Fibroblast of mammary gland (primary cell): ENCODE measurements at places on chromosomes 1 and 21.
A peak's percentile ranks its signal among the peaks of the same experiment; 100 is the strongest.

DNA sequence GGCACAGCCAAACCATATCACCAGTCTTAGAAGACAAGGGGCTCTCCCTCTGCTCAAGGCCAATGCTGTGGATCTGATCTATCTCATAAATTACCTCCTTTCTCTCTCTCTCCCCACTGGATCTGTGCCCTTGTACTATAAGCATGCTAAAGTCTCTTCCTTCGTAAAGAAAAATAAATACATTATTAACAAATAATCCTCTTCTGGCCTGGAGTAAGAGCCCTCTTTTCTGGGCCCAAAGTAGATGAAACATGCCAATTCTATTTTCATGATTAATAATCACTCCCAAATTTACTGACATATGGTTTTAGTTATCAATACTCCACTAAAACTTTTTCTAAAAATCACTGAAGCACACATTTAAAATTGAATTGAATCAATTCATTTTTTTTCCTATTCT lies 889.7 kb downstream of the ADGRL2 start:
- no peak for DNase-seq

GRCh38 chr1:36217670-36218069 lies 6.6 kb upstream of the THRAP3 start:
- DNase-seq = peak; percentile 55

DNA sequence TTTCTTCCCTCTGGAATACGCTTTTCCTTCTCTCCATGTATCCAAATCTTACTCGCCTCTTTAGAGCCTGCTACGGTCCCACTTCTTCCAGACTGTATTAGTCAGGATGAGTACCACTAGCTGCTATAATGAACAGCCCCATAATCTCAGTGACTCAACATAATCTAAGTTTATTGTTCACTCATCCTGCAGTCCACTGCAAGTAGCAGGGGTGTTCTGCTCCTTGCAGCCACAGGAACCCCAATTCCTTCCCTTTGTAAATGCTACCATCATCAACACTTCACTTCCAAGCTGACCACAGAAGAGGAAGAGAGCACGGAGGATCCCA lies 18.1 kb upstream of the LDLRAP1 start:
- no peak for DNase-seq

- DNase-seq = no peak
Measured at GRCh38 chr1:229048896-229049295, 222.0 kb upstream of the RAB4A start.

GRCh38 chr1:182211386-182211785 lies 149.9 kb upstream of the ZNF648 start:
- no peak for DNase-seq

DNA sequence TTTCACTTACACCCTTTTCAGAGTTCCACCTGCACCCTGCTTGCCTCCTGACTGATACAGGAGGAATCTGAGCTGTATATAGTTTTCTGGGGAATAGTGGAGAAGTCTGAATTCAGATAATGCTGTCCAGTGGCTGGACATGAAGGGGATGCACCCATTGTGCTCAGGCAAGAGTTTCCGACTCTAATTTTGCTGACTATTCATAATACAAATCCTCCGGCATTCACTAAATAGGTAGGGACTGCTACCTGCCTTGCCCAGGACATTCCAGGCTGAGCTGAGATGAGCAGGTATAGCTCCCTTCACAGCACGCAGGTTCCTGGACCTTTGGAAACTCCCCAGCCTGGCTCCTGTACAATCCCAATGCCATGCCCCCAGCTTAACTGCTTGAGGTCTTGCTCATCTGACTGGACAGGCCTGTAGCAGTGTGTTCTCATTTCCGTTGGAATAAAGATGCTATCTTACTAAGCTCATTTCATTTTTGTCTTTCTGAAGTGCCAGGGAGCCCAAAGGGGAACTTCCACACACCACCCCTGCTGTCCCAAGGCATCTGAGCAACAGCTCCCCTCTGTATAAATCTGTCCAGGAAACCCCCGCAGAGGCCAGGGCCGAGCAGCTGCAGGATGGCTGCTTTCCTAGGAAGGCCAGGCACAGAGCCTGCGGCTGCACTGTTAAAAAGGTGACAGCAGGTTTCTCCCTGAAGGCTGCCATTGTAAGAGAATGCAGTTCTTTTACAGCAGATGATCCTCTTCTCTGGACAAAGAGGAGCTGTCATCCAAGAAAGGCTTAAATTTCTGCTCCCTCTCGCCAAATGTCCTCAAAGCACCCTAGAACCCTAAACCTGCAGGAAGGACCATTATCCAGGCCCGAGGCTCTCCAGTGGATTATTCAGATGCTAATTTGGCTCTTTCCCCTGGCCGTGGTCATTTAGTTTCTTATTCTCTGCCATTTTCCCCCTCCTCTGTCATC lies 21.7 kb upstream of the VASH2 start:
- no peak for DNase-seq

- DNase-seq = no peak
Measured at GRCh38 chr1:96550061-96550460, 171.5 kb upstream of the PTBP2 start.

- DNase-seq = no peak
Measured at GRCh38 chr1:20625176-20626097, 7.8 kb upstream of the PINK1 start.

GRCh38 chr1:236864996-236865817 lies 70.1 kb downstream of the MTR start:
- DNase-seq = no peak

- no peak for DNase-seq
Measured at GRCh38 chr1:8662380-8663072, 154.9 kb downstream of the RERE start.

DNA sequence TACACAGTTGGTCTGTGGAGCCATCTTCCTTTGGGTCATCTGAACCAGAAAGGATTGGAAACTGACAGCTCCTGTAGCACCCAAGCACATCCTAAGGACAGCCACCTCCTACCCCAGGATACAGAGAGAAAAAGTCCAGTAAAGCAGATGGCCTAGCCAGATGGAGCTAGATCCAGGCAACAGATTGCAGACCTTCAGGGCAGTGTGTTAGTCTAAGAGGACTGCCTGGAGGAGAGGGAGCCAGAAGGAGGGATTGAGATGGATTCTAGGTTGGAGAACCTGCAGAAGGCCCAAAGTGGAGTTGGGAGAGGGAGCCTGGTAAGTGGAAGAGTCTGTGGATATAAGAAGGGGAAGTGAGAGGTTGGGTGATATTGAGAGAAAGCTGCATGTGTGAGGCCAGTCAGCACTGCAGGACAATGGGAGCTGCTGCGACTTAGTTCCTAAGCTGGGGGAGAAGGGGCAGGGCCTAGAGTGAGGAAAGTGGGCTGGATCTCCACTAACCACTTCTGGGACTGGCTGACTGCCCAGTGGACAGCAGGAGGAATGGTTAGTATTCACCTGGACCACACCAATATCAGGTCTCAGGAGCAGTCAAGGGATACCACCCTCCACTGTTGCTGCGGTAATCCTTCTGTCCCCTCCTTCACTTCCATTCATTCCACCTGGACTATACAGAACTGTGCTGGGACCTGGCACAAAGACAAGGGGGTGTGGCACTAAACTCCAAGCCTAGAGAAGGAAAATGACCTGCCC lies 13.4 kb downstream of the BCAN start:
- DNase-seq = no peak

DNA sequence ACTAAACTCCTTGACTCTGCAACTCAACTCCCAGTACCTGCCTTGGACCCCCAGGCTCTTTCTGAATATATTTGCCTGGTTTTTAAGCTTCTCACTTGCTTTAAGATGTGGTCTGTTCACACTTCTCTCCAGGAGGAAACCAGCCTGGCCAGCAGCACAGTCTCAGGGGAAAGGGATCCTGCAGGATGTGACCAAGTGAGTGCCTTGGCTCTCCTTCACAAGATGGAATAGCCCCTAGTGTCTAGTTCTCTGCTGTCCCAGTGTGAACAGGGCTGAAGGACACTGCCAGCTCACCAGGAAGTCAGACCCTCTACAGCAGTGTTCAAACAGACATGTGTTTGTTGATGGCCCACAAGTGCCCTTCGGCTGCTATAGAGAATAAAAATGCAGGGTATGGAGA lies 32.9 kb downstream of the CD244 start:
- no peak for DNase-seq

DNA sequence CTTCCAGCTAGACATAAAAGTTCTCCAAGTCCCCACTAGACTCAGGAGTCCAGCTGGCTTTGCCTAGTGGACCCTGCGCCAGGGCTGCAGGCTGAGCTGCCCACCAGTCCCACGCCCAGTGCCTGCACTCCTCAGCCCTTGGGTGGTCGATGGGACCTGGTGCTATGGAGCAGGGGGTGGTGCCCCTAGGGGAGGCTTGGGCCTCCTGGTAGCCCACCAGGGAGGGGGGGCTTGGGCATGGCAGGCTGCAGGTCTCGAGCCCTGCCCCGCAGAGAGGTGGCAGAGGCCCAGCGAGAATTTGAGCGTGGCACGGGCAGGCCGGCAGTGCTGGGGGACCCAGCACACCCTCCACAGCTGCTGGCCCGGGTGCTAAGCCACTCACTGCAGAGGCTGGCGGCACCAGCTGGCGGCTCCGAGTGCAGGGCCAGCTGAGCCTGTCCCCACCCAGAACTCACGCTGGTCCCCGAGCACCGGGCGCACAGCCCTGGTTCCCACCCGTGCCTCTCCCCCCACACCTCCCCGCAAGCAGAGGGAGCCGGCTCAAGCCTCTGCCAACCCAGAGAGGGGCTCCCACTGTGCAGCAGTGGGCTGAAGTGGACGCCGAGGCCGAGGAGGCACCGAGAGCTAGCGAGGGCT lies 30.2 kb upstream of the GBP5 start:
- DNase-seq = no peak

DNA sequence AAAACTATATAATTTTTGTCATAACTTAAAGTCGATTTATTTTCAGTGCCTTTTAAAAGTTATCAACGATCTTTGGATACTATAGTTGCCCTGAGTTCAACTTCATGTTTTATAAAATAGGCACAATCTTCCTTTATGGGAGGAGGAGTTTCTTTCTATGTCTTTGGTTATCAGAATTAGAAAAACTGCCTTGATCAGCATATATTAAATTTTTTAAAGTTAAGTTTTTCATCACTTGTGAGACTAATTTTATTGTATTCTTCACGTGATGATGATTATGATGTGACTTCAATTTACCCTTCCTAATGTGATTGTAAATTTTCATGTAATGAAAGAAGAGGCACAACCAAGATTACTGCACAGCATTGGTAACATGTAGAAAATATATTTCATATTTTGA lies 58.2 kb upstream of the TMPRSS15 start:
- DNase-seq = no peak

- DNase-seq = no peak
Measured at GRCh38 chr1:91594383-91595055, 93.9 kb downstream of the CDC7 start.

DNA sequence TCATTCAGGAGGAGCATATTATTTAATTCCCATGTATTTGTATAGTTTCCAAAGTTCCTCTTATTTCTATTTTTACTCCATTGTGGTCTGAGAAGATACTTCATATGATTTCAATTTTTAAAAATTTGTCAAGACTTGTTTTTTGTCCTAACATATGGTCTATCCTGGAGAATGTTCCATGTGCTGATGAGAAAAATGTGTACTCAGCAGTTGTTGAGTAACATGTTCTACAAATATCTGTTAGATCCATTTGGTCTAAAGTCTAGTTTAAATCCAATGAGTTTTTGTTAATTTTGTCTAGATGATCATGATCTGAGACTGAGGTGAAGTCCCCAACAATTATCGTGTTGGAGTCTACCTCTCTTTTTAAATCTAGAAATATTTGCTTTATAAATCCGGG lies 14.5 kb downstream of the PSMG1 start:
- DNase-seq = no peak
